ENCODE measurements at places on chromosomes 2 and 18. TPM values are rescaled to one million over a fixed set of nuclear protein-coding genes. Genes with fewer than 3 reads are reported as not detected.

DNA sequence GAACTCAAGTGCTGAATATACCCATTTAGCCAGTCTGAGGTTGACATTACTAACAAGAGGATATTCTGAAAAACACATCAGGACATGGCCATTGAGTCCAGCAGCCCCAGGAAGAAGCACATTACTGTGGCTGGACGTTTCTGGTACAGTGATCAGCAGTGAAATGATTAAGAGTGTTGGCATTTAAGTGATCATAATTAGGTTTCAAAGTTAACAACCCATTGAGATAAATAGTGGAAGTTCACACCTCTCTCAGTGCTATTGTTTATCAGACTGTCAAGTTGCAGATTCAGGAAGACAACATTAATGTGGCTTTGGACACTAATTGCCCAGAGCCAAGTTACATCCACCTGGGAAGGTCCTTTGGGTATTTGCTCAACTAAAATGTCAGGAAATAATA, 139.5 kb upstream of the GAREM1 start:
- DNase-seq, result no peak

- DNase-seq, result peak; percentile 58
Observed at GRCh38 chr18:2881088-2881839, 34.5 kb downstream of the EMILIN2 start.

ANKRD62 gene
- polyA plus RNA-seq, result 0.07 TPM

DNA sequence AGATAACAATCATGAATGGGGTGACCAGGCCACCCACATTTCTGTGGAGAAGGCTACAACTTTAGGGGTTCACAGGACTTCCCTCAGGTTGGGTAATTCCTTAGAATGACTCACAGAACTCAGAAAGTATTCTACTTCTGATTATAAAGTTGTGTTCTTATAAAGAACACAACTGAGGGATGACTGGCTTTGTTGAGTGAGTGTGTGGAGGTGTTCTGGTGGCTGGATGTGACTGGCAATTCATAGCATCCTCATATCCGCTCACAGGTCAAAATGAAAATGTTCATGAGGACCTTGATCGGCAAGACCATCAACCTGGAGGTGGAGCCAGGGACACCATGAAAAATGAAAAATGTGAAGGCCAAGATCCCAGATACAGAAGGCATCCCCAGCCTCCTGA, 143.3 kb upstream of the CAB39 start:
- DNase-seq, result no peak

- DNase-seq, result no peak
Observed at GRCh38 chr2:41657226-41657625, 390.6 kb upstream of the PKDCC start.

TANC1 gene
- 60.1 TPM for polyA plus RNA-seq

DNA sequence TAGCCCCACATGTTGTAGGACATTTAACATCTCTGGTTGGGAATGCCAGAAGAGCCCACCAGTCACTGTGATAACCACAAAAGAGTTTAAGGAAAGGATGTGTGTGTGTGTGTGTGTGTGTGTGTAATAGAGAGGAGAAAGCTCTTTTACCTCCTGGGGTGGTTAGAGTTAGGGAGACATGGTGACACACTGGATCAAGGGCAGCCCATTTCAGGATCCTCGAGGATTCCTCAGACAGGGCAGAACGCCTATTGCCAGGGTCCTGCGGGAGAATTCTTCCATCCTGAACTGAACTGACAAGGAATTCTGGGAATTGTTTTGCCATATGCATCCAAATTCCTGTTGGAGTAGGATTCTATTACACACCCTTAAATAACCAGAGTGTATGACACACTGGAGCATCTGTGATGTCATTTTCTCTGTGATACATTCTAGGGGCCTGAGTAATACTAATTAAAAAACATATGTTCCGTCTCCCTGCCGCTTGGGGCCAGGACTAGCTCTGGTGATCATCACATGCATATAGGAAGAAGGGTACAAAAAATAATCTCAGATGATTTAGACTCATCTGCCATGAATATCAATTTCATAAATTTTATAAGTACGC, 156.4 kb upstream of the MMADHC start:
- no peak for DNase-seq

- DNase-seq, result no peak
Observed at GRCh38 chr2:104410136-104410535, 443.8 kb upstream of the POU3F3 start.

ATP8B1 gene
- polyA plus RNA-seq, result 5.8 TPM

DNA sequence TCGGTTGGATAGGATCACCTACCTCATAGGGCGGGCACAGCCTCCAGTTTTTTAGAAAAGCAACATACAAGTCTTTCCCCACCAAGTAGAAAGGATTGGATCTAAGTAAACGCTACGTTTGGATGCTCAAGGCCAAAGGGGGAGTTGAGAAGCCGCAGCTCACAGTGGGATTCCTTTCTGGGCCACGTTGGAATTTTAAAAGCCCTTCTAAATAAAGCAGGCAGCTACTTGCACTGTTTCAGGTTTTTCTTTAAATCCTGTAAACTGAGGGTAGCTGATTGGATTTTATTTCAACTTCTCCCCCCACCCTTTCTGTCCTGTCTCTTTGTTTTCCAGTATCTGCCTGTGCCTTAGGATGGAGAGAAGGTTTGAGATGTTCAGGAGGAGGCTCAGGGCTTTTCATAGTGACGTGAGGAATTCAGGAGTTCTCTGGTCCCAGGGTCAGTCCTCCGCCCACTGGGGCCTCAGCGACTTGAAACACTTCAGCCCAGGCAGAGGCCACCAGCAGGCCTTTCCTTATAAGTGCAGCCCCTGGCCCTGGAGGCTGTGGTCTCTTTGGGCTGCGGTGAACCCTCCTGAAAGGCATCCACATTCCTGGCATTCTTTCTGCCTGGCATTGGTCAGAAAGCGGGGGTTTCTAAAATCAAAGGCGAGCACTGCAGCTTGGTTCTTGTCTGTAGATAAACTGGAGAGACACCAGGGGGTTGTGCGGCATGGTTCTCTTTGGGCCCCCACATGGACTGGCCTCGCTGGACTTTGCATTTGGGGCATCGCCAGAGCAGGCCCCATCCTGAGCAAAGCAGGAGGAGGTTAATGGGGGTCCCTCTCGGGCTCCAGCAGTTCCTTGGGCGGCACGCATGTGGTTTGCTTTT, 44.5 kb downstream of the SH3BP4 start:
- no peak for DNase-seq

NT5DC4 gene
- polyA plus RNA-seq, result not detected

- DNase-seq, result no peak
Observed at GRCh38 chr2:163182764-163183354, 344.3 kb upstream of the KCNH7 start.

- no peak for DNase-seq
Observed at GRCh38 chr2:1676913-1677820, 67.1 kb downstream of the PXDN start.

NYAP2 gene
- not detected for polyA plus RNA-seq

DNA sequence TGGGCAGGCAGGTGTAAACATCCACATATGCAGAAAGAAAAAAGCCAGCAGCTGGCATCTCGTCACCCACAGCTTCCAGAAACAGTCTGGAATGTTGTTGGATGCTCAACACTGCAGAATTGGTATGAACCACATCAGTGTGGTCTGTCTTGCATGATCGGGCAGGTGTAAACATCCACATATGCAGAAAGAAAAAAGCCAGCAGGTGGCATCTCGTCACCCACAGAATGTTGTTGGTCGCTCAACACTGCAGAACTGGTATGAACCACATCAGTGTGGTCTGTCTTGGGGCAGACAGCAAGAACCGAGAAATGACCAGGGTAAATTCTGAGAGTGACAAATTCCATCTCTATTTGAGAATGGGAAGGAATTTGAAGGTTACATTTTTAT, 39.6 kb downstream of the DOCK10 start:
- no peak for DNase-seq

BCL11A gene
- 14.6 TPM for polyA plus RNA-seq

- no peak for DNase-seq
Observed at GRCh38 chr2:137983581-137983980, 19.3 kb downstream of the HNMT start.

- DNase-seq, result no peak
Observed at GRCh38 chr2:27143285-27143684, 4.1 kb upstream of the PRR30 start.

RAMP1 gene
- 5.2 TPM for polyA plus RNA-seq

DNA sequence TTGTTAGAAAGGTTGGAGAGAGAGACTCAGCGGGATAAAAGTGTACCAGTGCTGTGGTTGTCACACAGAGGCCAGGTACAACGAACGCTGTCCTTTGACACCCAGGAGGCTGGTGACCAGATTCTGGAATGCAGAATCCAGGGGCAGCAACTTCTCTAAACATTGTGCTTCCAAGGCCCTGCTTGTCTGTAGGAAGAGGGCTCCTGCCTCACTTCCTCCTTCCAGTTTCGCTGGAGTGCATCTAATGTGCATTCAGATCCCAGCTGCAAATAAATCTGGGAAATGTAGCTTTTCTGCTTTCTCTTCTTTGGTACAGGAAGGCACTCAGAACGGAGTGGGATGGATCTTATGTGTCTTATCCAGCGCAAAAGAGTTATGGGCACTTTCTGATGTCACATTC, 171.8 kb upstream of the ATP5MC3 start:
- DNase-seq, result no peak

DNA sequence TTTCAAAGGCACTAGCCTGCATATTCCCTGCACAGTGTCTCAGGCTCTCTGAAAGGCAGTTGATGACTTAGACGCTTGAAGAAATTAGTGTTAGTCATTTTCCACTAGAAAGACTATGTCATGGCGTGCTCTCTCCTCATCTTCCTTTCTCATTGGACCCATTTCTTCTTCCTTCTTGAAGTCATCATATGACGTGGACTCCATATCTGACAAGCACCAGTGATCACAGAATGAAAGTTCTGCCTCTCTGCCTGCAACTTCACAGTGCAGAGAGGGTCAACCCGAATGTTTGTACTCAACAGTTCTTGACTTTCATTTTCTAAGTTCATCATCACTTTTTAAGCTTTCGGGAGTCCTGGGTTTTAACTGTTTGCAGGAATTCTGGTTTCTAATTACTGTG, 63.7 kb upstream of the CYRIA start:
- DNase-seq, result no peak

DNA sequence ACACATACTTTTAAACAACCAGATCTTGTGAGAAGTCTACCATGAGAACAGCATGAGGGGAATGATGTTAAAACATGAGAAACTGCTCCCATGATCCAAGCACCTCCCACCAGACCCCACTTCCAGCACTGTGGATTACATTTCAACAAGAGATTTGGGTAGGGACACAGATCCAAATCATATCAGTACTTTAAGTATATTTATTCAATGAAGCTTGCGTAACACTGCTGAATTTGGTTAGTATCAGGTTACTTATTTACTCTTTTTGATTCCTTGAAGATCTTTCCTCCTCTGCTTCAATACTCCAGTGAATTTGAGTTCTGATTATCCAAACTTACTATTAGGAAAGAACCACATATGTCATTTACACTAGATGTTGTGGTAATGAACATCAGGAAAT, 418.6 kb downstream of the PIK3C3 start:
- DNase-seq, result no peak

GRCh38 chr18:49845629-49846360, 32.5 kb upstream of the ACAA2 start:
- DNase-seq, result no peak

GRCh38 chr2:9736021-9736420, 105.2 kb upstream of the YWHAQ start:
- no peak for DNase-seq

- DNase-seq, result no peak
Observed at GRCh38 chr2:205698286-205699268, 16.3 kb downstream of the NRP2 start.

MAPK4 gene
- polyA plus RNA-seq, result 10.1 TPM

ELOA2 gene
- not detected for polyA plus RNA-seq

DNA sequence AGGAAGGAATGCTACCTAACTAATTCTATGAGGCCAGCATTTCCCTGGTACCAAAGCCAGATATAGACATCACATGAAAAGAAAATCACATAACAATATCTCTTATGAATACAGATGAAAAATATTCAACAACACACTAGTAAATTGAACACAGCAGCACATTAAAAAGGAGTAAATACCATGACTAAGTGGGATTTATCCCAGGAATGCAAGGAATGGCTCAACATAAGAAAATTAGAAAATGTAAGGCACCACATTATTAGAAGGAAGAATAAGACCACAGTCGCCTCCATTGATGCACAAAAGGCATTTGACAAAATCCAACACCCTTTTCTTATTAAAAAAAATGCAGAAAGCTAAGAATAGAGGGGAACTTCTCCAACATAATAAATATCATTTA, 133.9 kb downstream of the TTC32 start:
- no peak for DNase-seq

CYTIP gene
- polyA plus RNA-seq, result 1.3 TPM

DNA sequence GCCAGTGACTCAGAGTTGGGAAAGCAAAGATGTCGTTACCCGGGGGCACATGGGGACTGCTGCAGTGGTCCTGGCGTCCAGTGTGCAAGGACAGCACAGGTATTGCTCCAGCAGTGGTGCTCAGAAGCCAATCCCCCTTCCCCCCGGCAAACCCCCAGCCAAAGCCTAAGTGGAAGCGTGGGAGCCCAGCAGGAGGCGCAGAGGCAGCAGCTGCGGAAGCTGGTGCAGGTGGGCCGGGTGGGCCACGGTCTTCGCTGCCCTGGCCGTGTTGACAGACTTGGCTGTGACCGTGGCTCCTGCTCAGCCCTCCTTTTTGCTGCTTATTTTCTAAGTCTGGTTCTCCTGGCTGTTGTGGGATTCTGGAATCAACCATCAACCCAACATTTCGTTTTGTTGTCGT, 369.8 kb upstream of the ST6GAL2 start:
- no peak for DNase-seq

CPO gene
- 2.0 TPM for polyA plus RNA-seq

KCNJ3 gene
- 8.5 TPM for polyA plus RNA-seq

DNA sequence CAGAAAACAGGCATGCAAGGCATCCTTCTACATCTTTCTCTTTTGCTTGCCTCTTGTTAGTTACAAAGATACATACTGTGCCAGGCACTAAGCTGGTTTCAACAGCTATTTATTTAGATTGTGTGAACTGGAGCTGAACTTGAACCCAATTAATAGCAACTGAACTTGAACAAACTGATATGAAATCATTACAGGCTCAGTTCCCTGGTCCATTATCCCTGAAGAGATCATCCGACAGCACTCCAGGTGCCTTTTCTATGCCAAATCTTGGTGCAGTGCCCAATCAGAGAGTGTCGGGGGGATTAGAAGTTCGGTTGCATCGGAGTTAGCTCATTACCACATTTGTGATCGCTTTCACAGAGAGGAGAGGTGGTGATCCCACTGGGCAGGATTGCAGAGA, 477.6 kb downstream of the PARD3B start:
- DNase-seq, result no peak

DNA sequence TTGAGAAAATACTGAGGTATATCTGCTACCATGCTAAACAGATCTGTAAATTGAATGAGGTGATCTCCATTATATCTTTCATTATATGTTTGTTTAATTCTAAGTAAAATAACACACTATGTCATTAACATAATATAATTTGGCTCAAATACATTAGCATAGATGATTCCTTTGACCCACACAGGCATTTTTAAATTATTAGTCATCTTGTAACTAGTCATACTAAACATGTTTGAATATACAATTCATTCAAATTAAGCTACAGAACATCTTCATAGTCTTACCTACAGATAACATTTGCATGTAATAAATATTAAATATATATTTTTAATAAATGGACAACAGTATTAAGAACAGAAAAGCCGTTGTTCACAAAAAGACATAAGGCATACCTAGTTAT, 52.7 kb upstream of the KYNU start:
- no peak for DNase-seq

SCYGR4 gene
- 0.12 TPM for polyA plus RNA-seq

REG3A gene
- not detected for polyA plus RNA-seq
